Stimulated activated CD8-positive, alpha-beta memory T cell treated with anti-CD3 and anti-CD28 coated beads, Interleukin-7, amount 100 ng/mL, for 1 hour (primary cell): ENCODE measurements at places on chromosomes 2 and 18.

DNA sequence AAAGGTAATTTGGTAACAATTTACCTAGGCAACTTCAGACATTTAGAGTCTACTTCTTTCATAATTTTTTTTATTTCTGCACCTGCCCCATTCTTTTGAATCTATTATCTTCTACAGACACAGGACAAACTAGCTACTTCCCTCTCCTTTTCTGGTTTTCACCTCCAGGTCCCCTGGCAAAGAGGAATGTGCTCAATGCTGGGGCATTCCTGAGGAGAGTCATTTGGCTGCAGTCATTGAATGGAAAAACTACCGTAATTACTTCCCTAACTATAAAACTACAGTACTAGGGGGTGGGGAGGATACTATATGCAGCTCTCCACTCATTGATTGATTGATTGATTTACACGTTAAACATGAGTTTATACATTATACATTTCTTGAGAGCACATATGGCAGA is 11.2 kb upstream of the ARHGAP28 start:
- no peak for DNase-seq

DNA sequence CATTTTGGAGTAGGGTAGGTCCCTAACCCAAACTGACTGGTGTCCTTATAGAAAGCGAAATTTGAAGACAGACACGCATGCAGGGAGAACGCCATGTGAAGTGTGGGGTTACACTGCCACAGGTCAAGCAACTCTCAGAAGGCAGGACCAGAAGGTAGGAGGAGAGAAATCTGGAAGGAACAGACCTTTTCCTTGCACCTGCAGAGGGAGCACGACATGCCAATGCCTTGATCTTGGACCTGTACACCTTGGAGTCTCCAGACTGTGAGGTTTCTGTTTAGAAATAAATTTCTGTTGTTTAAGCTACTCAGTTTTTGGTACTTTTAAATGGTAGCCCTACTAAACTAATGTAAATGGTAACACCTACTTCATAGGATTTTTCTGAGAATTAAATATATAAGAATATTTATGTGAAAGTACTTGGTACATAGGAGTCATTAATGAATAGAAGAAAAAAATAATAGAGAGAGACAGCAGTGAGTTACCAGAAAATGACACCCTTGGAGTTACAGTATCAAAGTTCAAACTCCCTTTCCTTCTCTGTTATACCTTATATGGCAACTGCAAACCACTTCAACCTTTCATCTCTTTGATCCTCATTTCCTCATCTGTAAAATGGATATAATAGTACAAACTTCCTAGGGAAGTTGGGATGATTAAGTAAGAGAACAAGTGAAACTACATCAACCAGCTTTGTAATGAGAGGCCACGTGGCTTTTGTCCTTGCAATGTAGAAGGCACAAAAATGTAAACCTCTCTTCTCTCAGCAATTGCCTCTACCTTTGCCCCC is 184.9 kb upstream of the PARD3B start:
- no peak for DNase-seq

DNA sequence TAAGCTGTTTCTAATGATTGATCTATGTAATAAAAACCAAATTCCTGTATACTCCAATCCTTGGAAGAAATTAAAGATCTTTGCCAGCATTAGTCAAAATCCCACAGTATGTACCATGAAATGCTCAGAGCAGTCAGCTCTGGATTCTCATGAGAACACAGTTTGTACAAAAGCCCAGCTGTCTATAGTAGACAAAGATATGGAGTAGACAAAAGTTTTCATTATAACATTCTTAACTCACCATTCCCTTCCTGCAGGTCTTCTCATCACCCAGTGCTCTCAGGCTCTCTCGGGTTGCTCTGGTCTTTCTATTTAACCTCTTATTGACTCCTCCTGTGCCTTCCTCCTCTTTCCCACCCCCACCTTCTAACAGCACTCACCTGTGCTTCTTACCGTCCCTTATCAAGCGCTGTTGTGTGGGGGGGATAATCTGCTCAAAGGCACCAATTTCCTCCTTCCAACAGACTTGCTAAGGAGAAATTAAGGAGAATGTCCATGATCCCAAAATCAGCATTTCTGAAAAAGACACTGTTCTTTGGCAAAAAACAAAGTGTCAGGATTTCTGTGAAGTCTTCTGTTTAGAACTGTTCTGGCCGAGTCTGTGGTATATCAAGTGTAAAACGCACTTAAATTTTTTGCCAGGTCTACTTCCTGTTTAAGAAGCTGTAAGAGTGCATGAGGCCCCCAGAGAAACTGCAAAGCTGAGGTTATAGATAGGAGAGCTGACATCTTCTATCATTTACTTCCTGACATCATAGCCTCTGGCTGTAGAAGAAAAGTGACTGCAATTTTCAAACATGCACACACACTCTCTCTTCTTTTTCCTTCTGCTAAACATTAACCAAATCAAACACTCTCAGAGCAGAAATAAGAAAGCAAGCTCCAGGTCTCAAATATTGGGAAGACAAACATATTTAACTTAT is 144.1 kb downstream of the EVA1A start:
- no peak for DNase-seq

DNA sequence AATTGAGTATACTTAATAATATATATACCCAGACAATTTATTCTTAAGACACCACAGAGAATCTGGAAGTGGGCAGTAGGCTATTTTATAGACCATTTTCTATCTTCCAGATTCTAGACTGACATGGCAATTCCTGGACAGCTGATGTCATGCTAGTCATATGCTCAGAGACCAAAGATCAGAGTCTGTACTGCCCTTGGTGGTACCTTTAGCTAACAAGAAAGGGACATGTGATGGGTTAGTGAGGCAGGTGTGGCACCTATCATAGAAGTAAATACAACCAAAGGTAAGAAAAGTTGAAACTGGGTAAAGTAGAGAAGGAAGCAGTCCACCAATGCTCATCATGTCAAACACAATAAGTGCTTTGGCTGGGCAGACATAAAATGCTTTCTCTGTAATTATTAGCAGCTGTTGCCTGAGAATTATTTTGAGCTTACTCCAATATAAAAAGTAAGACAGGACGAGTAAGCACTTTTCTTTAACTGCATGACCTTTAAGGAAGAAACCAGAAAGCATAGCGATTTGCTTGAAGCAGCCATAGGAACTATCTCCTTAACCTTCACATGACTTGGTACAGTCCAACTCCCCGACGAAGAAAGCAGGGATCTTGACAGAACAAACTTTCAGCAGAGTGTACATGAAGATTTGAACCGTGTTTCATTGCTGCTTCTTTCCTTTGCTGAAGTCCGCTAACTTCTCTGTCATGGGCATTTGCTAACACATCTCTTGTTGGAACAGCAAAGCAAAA is 47.1 kb downstream of the SLC40A1 start:
- no peak for DNase-seq

DNA sequence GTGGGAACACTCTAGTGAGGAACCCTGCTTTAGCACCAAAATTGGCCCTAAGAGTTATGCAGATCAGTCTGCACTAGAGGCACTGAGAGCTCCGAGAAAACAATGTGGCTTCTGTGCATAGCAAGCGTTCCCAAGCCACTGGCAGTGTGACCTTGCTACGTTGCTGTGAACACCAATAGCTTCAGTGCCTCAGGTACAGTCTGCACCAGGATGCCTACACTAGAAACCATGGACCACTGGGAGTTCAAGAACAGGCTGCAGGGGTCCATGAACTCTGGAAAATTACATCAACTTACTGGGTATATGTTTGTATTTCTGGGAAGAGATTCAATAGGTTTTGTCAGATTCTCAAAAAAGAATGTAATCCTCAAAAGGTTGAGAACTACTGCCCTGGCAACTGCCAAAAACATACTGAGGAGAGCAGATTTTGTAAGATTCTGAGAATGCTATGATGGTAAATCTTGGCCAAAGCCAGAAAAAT is 18.3 kb upstream of the SP3 start:
- DNase-seq = no peak

- DNase-seq = no peak
Observed at GRCh38 chr18:22368021-22368420, 49.7 kb downstream of the CTAGE1 start.

DNA sequence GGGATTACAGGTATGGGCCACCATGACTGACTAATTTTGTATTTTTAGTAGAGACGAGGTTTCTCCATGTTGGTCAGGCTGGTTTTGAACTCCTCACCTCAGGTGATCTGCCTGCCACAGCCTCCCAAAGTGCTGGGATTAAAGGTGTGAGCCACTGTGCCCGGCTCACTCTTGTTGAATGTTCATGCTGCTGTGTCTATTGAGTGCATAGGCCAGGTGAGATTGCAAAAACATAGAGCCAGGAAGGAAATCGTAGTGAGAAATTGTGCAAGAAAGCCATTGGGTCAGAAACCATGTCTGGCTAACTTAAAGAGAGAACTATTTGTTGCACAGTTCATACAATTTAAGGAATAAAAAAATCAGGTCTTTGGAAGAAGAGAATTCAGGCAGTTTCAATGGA is 45.5 kb upstream of the FZD5 start:
- no peak for DNase-seq

DNA sequence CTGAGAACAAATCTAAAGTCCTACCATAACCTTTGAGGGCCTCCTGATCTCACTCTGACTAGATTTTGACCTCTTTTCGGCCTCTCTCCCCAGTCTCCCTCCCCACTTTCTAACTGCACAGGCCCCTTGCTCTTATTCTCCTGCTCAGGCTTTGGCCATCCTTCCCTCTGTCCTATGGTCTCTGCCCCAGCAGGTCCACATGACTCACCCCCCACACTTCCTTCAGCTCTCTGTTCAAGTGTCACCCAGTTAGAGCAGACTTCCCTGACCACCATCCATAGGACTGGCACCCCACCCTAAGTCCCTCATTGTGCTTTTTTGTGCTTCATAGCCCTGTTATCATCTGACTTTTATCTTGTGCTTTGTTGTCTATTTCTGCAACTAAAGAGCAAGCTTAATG is 41.2 kb upstream of the NT5C1B start:
- DNase-seq = no peak

DNA sequence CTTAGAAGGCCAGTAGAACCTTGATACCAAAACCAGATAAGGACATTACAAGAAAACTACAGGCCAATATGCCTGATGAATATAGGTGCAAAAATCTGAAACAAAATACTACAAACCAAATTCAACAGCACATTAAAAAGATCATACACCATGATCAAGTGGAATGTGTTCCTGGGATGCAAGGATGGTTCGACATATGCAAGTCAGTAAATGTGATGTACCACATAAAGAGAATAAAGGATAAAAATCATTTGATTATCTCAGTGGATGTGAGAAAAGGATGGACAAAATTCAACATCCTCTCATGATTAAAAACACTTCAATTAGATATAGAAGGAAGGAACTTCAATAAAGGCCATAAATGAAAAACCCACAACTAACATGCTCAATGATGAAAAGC is 129.6 kb downstream of the RTN4 start:
- DNase-seq = no peak

GRCh38 chr2:127094509-127095366 is 12.2 kb downstream of the BIN1 start:
- DNase-seq = no peak

- DNase-seq = no peak
Observed at GRCh38 chr2:204282081-204282480, 263.2 kb upstream of the PARD3B start.

DNA sequence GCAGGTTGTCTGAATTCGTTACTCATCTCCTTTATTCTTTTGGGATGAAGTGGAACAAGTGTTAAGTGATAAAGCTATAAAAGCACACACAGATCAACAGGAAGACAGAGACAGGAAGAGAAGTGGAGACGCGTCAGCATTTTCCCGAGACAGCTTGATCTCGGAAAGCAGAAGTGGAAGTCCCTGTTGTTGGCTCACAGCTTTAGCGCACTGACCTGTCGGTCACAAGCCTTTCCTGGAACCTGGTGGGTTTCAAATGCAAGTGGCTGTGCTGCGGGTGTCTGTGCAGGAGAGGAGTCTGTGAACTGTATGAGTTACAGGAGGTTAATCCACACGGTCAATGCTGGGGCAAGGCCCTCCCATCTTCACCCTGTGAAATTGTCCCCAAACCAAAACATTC is 116.6 kb upstream of the PELI1 start:
- DNase-seq = no peak

GRCh38 chr2:208999911-209000310 is 423.9 kb upstream of the MAP2 start:
- DNase-seq = no peak

- DNase-seq = no peak
Observed at GRCh38 chr2:120360307-120360855, 14.4 kb downstream of the INHBB start.

- DNase-seq = no peak
Observed at GRCh38 chr2:199704358-199705238, 146.4 kb downstream of the FTCDNL1 start.

- no peak for DNase-seq
Observed at GRCh38 chr2:173271135-173271534, 83.5 kb upstream of the CDCA7 start.

DNA sequence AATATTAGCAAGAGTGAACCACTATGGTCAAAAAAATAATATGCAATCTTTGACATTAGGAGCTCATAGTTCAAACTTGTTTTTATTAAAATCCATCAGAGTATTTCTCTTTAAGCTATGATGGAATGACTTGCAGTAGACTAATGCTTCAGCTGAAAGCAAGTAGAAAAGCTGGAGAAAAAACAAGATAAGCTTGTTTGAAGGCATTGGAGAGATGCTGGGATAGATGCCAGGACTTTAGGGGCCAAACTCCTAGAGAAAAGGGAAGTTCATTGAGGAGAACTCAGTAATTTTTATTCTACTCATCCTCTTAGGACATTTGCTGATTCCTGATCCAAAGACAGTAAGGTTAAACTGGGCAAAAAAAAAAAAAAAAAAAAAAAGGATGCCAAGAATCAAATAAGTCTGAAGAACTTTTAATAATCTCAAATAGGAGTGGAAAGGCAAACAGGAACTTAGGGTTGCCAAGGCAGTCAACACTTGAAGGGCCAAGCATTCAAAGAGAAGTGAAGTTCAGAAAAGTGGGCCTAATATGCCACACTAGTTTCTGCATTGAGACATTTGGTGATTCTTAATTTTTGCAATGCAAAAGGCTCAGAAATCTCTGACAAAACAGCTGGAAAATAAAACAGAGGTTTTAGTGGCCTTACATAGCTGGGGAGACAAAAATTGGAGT is 19.7 kb upstream of the AFF3 start:
- no peak for DNase-seq

DNA sequence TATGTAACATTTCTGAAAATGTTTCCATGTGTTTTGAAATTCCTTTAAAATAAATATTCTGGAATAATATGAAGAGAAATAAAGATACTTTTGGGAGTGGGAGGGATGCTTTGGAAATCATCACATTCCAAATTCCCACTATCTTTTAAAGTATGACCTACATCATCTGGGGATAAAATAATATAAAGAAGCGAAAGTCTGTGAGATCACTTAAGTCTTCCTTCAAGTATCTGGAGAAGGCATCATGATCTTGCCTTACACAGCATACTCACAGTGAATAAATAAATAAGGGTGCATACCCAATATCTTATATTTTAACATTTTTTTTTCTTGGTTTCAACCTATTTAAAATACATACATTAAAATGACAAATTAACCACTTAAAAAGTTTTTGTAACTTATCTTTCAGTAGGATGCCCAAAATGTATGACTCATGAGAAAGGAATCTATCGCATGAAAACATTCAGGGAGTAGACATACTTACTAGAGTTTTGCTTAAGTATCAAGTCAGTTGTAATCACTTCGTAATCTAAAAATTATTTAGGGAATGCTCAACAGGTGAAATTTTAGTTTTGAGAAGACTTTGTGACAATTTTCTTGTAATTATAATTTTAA is 248.3 kb upstream of the COL3A1 start:
- no peak for DNase-seq

GRCh38 chr2:25936889-25937545 is 45.3 kb downstream of the KIF3C start:
- no peak for DNase-seq

GRCh38 chr2:227724394-227725039 is at the start of gene SCYGR6:
TSS of gene SCYGR6 (minus strand) at chr2:227724757. CDS start at chr2:227724757, 0 bp downstream.
- no peak for DNase-seq
